ENCODE measurements at places on chromosomes 5 and 9.

DNA sequence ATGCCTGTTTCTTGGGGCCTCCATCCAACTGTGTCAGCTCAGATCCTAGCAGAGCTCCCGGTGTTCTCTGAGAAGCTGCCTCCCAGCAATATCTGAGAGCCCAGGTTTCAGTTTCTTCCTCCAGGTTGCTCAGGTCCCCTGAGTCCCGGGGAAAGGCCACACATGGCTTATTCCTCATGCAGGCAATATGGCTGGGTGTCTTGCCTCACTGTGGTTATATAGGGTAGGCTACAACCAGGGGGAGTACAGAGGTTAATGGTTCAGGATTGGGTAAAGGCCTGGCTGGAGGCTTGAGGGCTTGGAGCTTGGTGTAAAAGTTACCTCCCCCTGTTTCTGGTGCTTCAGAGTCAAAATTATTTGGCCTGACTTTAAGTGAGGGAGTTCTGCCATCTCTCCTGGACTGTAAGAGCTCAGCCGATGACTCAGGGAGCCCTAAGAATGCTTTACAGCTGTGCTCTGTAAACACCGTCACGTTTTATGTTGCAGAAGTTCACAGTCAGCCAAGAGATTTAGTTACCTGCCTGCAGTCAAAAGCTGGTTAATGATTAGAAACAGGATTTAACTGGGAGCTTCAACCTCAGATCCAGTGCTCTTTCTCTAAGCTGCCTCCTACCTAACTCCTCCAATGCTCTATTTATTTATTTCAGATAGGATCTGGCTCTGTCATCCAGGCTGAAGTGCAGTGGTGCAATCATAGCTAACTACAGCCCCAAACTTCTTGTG, 24.3 kb upstream of the UBAP2 start:
- DNase-seq = peak; percentile 64

GRCh38 chr5:146165460-146165859, 17.0 kb downstream of the LARS1 start:
- DNase-seq = peak; percentile 14

GRCh38 chr9:7211657-7212056, 453.9 kb downstream of the KDM4C start:
- DNase-seq = no peak

GRCh38 chr5:69300537-69301203, 31.9 kb downstream of the CCDC125 start:
- no peak for DNase-seq

GRCh38 chr5:124419531-124419930, 326.9 kb downstream of the ZNF608 start:
- DNase-seq = no peak

DNA sequence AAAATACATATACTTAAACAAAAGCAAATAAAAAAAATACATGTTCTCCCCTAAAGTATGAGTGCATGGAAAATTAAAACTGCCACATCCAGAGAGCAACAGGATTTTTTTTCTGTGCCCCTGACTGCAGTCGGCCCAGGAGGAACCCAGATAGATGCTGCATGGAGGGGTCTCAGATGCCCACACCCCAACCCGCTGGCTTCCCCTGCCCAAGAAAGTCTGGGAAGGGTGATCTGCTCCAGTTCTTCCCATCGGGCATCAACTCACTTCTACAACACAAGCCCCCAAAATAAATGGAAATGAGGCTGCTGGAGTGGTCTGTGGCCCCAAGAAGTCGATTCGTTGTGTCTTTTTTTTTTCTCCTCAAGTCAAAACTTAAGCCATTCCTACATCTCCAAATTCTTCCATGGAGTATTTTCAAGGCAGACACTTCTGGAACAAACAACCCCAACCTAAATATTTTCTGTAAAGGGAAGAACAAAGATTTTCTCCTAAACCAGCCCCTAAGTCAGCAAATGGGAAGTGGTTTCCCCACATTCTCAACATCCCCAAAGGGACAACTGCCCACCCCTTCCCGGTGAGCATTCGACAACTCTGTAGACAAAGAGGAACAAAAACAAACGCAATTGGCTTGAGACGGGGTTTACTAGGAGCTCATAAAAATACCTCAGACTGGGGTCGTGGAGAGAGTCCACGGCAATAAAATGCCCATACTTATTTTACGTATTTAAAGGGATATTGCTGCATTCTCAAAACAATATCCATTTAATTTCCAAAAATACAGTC, 46.7 kb downstream of the ROR2 start:
- DNase-seq = no peak

- DNase-seq = peak; percentile 8
Measured at GRCh38 chr5:144566747-144567420, 396.2 kb downstream of the KCTD16 start.

DNA sequence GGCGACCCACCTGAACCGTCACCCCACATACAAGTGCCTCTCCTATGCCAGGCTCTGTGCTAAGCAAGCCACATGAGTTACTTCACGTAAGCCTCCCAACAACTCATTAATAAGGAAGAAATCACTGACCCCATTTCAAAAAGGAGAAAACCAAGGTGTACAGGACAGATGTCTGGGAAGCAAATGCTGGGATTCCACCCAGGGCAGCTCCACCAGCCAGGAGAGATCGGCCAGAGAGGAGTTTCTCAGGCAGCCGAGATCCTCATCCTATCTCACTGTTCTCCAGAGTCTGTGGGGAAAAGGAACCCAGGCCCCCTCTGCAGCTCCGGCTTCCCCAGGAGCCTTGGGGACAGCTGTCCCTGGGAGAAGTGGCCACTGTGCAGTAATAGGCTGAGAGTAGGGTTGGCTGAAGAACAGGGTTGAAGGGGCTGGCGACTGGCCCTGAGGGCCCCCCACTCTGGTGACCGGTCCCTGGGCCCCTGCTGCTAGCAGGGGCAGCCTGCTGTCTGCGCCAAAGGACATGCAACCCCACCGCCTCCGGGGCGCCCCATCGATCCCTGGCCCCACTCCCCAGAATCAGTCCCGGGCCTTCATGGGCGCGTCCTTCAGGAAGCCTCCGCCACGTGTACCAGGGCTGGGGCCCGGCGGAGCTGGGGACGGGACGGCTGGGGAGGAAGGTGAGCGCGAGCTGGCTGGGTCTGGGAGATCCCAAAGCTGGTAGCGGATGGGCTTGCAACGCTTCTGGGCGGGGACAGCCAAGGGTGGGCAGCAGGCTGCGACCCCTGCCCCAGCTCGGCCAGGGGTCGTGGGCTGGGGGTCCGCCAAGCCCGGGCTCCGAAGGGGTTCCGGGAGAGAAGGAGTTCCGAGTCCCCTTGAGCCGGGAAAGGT, 44.1 kb upstream of the STXBP1 start:
- no peak for DNase-seq

DNA sequence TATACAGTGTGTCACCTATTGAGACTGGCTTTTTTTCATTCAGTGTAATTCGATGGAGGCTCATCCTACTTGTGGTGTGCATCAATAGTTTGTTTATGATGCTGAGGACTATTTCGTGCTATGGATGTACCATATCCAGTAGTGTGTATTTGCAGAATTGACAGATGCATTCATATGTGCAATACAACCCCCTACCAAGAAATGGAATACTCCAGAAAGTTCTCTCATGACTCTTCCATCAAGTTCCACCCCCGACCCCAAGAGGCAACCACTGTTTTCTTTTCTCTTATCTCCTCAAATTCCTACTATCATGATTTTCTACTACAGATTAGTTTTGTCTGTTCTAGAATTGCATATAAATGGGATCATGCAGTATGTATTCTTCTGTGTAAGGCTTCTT, 21.9 kb downstream of the FBXO10 start:
- DNase-seq = no peak

GRCh38 chr5:10201223-10201868, 48.3 kb downstream of the ATPSCKMT start:
- DNase-seq = no peak

DNA sequence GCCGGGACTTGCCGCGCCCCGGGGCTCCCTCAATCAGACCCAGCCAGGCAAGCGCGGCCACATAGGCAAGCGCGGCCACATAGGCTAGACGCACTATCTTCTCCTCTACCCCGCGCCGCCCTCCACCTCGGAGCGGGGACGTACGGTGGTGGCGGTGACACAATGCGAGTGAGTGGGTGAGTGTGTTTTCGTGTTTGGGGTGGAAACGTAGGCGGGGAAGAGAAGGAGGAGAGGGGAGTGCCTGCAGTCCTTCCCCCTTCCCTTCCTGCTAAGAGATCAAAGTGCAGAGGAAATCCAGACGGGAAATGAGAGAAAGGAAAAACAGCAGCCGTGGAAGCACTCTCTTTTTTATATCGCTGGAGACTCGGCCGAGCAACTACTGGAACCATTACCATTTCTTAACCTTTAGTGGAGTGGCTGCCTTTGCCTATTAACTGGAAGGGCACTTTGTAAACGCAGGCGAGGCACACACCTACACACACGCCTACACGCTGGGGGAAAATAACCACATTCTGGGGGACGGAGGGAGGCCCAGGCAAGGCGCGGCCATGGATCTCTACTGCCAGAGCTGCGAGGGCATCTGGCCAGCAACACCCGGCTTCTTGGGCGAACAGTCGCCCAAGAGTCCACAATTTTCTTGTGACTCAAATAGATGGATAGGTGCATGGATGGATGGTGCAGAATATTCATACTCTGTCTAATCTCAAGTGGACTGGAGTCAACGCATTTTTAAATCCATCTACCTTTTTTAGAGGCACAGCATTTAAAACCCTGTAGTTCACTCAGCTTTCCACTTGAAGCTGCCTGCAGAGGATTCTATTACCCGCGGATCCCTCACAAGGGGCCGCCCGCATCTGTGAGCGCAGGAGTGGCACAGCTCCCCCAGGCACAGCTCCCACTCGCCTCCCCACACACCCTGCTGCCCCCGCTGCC, 2.1 kb downstream of the EDIL3 start:
- peak; percentile 31 for DNase-seq

DNA sequence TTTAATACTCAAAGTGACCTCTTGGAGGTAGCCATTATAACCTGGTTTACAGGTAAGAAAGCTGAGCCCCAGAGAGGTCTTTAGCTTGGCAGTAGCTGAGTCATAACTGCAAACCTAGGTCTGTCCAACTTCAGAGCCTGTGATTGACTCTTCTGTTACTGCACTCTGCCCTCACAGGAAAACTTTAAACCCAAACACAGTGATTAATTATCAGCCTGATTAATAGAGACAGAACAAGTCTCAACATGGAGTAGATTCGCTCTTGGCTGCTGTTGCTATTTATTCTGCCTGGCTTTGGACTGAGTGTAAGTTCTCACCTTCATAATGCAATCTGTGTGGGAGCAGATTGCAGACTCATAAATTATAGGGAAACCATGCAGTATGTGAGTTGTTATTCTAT, 27.4 kb upstream of the TXN start:
- no peak for DNase-seq

- DNase-seq = no peak
Measured at GRCh38 chr5:181061645-181062044, 21.6 kb downstream of the BTNL9 start.

DNA sequence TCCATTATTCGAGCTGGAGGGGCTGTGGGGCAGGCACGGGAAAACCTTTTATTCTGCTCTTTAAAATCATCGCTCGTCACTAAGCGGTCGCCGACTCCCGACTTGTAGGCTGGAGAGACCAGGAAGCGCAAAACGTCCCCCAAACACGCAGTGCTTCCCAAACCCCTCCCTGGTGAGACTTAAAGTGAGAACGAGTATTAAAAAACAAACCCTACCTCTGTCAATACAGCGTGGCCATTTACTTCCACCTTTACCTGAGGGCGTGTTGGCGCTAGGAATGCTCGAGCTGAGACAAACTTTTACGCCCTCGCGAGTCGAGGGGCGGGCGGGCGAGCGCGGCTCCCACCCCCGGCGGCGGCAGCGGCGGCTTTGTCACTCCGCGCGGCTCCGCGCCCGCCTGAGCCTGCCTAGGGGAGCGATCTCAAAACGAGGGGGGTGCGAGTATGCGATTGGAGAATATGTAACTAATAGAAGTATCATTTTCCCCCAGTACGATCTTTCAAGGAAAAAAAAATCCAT, at the start of gene NR2F1-AS1:
Gene NR2F1-AS1, minus strand, starts transcription at position 293 of the 519 bp plus-strand sequence.
- no peak for DNase-seq

- DNase-seq = no peak
Measured at GRCh38 chr5:181111010-181111409, 20.0 kb downstream of the OR2V1 start.

Measured in hepatic stellate cell (primary cell).